RKO (cell line): ENCODE measurements at places on chromosomes 16 and 17.

- DNase-seq, result no peak
Measured at GRCh38 chr17:76076146-76076764, 1.7 kb downstream of the GALR2 start.

DNA sequence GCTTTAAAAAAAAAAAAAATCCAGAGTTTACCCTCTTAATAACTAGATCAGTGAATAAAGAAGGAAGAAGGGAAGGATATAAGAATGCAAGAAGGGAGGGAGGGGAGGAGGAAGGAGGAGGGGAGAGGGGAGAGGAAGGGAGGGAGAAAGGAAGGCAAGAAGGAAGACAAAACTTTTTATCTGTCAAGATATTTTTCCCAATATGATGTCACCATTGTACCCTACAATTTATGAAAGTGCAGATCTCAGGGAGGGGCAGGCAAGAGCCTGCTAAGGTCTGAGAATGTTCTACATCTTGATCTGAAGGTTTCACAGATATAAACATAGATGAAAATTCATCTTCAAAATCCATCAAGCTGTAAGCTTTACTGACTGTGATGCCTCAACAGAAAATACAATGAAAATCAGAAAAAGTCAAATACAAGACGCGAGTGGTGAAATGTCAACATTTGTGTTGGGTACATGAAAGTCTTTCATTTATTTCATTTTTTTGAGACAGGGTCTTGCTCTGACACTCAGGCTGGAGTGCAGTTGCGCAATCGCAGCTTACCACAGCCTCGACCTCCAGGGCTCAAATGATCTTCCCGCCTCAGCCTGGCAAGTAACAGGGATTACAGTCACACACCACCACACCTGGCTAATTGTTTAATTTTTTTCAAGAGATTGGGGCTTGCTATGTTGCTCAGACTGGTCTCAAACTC, 57.1 kb upstream of the EMP2 start:
- no peak for DNase-seq

GRCh38 chr17:79888811-79889634, 49.8 kb upstream of the CBX4 start:
- DNase-seq, result no peak

DNA sequence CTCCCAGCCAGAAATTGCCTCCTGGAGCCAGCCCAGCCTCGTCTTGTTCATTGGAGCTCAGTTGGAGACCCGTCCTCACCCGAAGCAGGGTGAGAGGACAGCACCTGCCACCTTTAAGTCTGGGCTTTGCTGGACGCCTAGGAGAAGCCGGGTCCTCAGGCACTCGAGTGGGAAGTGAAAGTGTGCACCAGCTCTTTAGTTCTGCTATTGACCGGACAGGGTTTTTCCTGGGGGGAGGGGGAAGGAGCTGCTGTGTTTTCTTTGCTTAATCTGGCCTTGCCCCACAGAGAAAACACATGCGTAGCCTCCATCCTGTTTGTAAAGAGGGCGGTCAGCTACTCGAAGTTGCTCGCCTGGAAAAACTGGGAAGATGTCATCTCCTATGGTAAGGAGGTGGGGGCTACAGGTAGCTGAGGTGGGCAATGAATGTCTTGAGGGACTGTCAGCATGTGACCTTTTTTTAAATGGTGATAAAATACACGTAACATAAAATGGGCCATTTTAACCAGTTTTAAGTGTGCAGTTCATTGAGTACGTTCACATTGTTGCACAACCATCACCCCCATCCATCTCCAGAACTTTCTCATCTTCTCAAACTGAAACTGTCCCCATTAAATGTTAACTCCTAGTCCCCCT, 34.4 kb downstream of the CMIP start:
- no peak for DNase-seq

DNA sequence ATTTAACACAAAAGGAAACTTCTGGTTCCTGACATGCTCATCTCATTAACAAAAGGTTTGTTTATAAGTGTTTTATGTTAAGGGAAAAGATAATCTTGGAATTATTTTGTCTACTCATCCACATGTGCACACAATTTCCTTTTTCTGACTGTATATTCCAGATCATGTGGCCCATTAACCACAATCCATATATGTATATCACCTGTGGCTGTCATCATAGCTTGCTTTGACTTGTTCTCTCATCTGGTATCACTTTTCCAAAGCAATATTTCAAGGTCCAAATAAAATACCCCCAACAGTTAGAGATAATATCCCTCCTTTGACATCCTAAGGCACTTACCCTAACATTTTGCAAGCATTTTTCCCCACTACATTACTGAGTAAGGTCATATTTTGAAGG, 856.1 kb downstream of the CDH11 start:
- DNase-seq, result no peak

GRCh38 chr17:66273586-66273848, 28.9 kb upstream of the PRKCA start:
- DNase-seq, result no peak

DNA sequence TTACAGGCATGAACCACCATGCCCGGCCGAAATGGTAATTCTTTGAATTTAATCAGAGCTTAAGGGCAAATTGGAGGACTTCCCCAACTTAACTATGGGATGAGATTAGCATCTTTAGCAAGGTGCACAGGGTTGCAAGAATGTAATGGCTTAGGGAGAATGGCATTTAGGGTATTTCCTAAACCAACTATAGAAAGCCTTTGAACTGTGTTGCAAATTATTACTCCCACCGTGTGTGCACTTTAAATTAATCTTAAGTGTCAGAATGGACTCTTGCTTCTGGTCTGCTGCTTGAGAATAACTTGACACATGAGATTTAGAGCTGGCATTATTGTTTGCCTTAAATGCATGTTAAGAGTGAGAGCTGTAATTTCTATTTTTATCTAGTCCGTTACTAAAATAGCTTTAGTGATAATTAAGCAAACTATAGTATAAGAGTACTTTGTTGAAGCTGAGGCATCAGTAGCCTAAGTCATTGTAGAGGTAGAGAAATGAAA, 59.8 kb downstream of the TUBD1 start:
- DNase-seq, result no peak

DNA sequence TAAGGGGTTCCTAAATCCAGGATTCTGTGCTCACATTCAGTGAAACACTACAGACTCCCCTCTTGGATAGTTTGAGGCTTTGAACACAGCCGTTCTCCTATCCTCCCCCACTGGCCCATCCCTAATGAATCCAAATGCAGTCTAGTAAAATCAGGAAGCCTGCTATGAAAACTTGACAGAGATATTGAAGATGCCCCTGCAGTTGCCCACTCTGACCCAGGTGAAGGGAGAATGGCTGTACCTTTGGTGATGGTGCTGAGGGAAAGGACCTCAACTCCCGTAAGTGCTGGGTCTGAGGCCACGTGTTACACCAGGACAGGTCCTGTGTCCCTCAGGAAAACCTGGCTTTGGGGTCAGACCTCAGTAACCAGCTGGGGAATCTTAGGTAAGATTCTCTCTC, 54.4 kb downstream of the SF3B3 start:
- no peak for DNase-seq

GRCh38 chr16:25093208-25094061, 18.1 kb upstream of the LCMT1 start:
- no peak for DNase-seq

GRCh38 chr17:72850410-72851118, 241.9 kb downstream of the SLC39A11 start:
- DNase-seq, result peak; percentile 73

DNA sequence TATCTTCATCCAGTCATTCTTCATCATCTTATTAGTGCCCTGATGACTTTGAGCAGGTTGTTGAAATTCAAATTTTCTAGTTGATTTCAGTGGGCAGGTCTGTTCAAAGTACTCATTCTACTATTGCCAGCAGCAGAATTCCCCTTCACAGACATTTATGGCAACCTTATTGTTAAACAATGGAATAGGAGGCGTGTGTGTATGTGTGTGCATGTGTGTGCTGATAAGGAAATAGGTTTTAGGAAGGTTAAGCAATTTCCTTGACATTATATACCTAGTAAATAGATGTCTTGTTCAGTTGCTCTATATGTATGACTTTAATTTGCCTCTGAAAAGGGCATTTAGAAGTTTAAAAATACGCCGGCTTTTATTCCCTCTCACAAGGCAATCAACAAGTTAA, 601.4 kb upstream of the CA10 start:
- DNase-seq, result no peak

- no peak for DNase-seq
Measured at GRCh38 chr16:75750528-75750927, 24.2 kb upstream of the CPHXL start.

- no peak for DNase-seq
Measured at GRCh38 chr16:3459401-3460090, 16.1 kb downstream of the NAA60 start.

DNA sequence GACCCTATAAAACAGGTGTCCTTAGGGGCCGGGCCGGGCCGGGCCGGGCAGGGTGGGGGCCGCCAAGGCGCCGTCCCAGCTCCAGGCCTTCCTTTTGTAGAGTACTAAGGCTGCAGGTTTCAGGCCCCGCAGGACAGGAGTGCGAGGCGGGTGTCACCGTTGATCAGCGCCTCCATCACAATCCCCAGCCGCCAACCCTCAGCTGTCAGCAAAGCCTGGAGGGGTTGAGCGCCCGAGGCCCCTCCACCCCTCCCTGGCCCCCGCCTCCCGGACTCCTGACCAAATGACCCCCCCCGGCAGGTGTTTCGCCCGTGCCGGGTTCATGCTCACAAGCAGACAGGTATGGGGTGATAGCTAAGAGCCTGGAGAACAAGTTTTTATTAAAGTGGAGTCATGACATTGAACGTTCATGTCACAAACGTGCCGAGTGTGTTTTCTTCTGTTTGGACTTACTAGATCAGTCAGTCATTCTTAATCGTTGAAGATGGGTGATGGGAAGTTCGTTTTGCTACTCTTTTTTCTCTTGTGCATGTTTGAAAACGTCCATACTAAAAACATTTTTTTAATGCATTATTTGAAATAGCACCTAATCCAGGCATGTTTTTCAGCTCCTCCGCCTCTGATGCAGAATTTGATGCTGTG, 534 bp downstream of the ARL2BP start:
- peak; percentile 52 for DNase-seq

- DNase-seq, result peak; percentile 63
Measured at GRCh38 chr17:43673516-43674323, 12.0 kb upstream of the MEOX1 start.

GRCh38 chr16:2755158-2755557, 2.7 kb downstream of the SRRM2 start:
- DNase-seq, result no peak

GRCh38 chr17:21278450-21279197, 5.9 kb upstream of the MAP2K3 start:
- no peak for DNase-seq

DNA sequence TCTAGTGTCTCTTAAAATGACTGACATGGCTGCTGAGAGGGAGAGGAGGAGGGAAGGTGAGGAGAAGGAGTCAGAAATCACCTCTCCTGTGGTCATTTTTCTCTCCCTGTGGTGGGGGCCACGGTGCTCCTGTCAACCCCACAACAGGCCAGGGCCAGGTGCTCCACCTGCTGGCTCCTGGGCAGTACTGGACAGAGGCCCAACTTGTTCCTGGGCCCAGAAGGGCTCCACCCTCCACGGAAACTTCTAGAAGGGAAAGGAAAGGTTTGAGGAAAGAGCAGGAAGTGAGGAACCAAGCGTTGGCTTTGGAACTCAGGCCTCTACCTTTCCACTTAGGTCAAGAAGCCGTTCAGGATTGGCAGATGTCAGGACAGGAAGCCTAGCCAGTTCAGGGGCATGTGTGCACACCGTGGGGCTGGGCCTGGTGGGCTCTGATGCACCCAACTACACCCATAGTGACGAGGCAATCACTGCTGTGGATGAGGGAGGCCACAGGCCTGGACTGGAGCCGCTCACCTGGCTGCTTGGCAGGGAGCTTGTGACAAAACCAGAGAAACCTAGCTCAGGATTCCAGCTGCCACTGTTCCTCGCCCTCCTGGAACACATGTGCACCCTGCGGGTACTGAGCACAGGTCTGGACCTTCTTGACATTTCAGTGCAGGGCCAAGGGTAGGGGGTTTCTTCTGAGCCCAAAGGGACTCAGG, 36.1 kb downstream of the WNT3 start:
- DNase-seq, result peak; percentile 45

- DNase-seq, result no peak
Measured at GRCh38 chr16:17304491-17305119, 166.2 kb downstream of the XYLT1 start.

- DNase-seq, result peak; percentile 90
Measured at GRCh38 chr17:35930211-35931065, at the start of gene RDM1. TSS of gene RDM1 (minus strand) at chr17:35930773. CDS start at chr17:35930727, 46 bp downstream.

DNA sequence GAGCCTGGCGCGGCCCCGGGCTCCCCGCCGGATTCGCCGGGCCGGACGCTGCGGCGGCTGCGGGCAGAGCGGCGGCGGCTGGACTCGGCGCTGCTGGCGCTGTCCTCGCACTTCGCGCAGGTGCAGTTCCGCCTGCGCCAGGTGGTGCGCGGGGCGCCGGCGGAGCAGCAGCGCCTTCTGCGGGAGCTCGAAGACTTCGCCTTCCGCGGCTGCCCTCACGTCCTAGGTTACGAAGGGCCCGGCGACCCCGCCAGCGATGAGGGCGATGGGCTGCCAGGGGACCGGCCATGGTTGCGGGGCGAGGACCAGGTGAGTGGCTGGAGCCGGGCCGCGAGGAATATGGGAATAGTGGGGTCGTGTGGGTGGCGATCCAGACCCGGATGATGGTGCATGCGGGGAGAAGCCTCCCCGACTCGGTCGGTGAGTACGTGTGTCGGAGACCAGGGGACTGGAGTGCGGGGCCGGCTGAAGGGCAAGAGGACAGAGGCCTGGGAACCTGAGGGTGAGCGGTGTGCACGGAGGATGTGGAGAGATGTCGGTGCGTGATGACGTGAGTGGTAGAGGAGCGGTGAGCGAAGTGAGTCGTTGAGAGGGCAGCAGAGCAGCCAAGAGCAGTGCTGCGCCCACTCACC, 517 bp downstream of the RUNDC1 start:
- DNase-seq, result peak; percentile 75

GRCh38 chr17:82665891-82666290, 17.6 kb upstream of the WDR45B start:
- no peak for DNase-seq

DNA sequence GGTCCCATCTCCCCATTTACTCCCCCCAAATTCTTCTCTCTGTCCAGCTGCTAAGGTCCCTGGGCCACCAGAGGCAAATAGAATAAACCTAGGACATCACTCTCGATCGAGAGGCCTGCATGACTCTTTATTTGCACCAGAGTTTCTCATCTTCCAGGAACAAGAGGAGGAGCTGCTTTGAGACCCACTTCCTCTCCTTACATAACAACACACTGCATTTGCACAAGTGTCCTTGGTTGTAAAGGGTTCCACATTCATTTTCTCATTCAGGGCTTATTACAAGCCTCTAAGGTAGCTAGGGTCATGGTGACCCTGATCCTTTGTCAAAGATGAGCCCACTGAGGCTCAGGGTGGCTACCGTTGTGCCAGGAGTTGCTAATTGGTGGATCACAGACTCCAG, 38.1 kb upstream of the RHOT1 start:
- DNase-seq, result no peak

- no peak for DNase-seq
Measured at GRCh38 chr16:4362476-4363135, 9.0 kb upstream of the VASN start.
